ENCODE measurements at places on chromosomes 4 and X. TPM values are rescaled to one million over a fixed set of nuclear protein-coding genes. Genes with fewer than 3 reads are reported as not detected.
A peak's percentile ranks its signal among the peaks of the same experiment; 100 is the strongest.

GRCh38 chr4:156659570-156659969 is 312.0 kb downstream of the PDGFC start:
- no peak for DNase-seq

DNA sequence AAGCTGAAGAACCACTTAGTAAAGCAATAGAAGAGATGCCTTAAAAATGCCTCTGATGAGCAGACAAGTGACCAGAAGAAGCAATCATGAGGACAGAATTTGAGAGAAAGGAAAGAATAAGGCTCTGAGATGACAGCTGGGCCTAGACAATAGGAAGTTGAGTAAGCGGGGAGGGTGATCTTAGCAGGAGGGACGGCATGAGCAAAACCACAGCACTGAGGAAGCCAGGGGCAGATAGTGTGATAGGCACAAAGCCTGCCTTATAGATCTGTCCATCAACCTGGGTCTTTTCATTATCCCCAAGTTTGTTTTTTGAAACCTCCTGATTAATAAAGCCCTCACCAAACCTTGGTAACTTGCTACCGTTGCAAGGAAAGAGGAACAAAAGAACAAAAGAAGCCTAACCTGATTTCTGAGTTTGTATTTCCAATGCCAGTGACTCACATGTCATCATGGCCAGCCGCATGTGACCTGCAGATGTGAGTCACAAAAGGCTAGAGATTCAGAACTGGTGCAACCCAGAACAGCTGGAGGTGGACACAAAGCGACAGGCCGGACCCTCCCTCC is 55.7 kb upstream of the PPARGC1A start:
- DNase-seq: peak; percentile 7

The CXorf49 gene
- total RNA-seq: not detected

The MAP3K15 gene
- total RNA-seq: under 0.01 TPM

GRCh38 chr4:189255636-189256035 is 685.0 kb upstream of the FRG1 start:
- no peak for DNase-seq

- peak; percentile 35 for DNase-seq
These were observed 31.4 kb upstream of the RELL1 start for GRCh38 chr4:37717576-37717975.

GRCh38 chr4:117400039-117400835 is 314.9 kb upstream of the TRAM1L1 start:
- DNase-seq: peak; percentile 6

DNA sequence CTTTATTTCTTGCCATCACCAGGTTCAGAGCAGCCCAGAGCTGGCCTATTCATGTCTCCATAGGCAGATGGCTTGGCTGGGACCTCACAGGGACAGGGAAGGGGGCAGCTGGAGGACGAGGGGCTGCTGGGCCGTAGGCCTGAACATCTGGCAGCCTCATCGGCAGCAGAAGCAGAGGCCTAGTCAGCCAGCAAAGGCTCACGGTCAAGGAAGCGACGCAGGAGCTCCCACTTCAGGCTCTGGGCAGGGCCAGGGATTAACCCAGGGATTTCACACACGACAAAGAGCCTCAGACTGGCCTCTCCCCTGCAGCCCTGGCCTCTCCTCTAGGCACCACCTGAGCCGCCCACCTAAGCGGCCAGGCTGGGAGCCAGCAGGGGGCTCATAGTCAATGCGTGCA is 46.0 kb upstream of the MAN2B2 start:
- DNase-seq: no peak

DNA sequence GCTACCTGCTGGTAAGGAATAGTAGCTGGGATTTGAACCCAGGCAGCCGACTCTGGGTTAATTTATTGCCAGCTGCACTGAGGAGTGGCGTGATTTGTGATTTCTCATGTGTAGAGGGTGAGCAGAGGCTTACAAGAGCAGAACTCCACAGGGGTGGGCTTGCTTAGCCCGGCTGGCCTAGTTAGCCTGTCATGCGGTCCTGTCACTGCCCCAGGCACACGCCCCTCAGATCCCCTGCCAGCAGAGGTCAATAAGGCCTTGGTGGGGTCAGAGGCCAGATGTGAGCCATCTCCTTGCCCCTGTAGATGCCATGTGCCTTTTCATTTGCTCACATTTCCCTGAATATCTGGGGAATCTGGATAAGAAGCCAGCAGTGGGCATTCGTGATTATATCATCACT is 13.4 kb downstream of the NSDHL start:
- DNase-seq: no peak

GRCh38 chr4:6372649-6373525 is 99.5 kb downstream of the PPP2R2C start:
- peak; percentile 43 for DNase-seq

The CDKL5 gene
- total RNA-seq: 5.6 TPM

- DNase-seq: no peak
These were observed 193.4 kb downstream of the GRID2 start for GRCh38 chr4:92497141-92497540.

- no peak for DNase-seq
These were observed at the start of gene FAM9C for GRCh38 chrX:13044441-13044840. FAM9C (minus strand) TSS chrX:13044620; CDS start chrX:13043789, 831 bp downstream.

DNA sequence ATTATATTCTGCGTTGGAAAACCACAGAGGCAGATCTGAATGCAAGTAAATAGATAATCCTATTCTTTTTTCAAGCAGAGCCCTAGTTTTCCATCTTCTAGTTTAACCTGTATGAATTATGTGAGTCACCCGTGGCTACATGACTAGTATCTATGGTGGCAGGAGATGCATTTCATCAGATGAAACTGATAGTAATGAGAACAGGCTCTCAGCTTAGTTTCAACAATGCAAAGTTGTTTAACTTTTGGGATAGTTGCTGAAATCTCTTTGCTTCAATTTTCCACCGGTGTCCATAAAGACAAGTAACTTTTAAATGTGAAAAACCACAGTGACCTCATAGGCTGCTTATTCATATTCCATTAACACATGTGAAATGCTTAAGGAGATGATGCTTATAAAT is 1317.4 kb upstream of the TENM3 start:
- no peak for DNase-seq

DNA sequence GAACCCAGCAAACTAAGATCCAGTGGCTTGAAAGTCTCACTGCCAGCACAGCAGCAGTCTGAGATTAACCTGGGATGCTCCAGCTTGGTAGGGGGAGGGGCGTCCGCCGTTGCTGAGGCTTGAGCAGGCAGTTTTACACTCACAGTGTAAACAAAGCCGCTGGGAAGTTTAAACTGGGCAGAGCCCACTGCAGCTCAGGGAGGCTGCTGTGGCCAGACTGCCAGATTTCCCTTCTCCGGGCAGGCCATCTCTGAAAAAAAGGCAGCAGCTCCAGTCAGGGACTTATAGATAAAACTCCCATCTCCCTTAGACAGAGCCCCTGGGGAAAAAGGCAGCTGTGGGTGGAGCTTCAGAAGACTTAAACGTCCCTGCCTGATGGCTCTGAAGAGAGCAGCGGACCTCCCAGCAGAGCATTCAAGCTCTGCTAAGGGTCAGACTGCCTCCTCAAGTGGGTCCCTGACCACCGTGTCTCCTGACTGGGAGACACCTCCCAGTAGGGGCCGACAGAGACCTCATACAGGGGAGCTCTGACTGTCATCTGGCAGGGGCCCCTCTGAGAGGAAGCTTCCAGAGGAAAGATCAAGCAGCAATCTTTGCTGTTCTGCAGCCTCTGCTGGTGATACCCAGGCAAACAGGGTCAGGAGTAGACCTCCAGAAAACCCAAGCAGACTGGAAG is 45.1 kb upstream of the CDX4 start:
- DNase-seq: no peak

The ALPK1 gene
- 1.1 TPM for total RNA-seq

- no peak for DNase-seq
These were observed 180.3 kb upstream of the MAGEB16 start for GRCh38 chrX:35617836-35618235.

Data from lung microvascular endothelial cell (primary cell).